Ureter (tissue), 1 donor: ENCODE measurements at places on chromosomes 12 and 14. TPM values are rescaled to one million over a fixed set of nuclear protein-coding genes. Genes with fewer than 3 reads are reported as not detected.

Gene CKAP4
- total RNA-seq = 39.7 TPM

Gene GNB3
- 4.5 TPM for total RNA-seq

Gene CDC42BPB
- 131 TPM for total RNA-seq

Gene FRS2
- total RNA-seq = 38.2 TPM

Gene CDKN3
- total RNA-seq = 2.4 TPM

Gene NFATC4
- 67.2 TPM for total RNA-seq

Gene KLHDC1
- total RNA-seq = 9.8 TPM

Gene OR4E2
- not detected for total RNA-seq

Gene OTUB2
- total RNA-seq = 1.6 TPM

Gene IFT81
- total RNA-seq = 21.9 TPM
